Neuronal stem cell (in vitro differentiated cells): ENCODE measurements at places on chromosomes 2 and 18.

DNA sequence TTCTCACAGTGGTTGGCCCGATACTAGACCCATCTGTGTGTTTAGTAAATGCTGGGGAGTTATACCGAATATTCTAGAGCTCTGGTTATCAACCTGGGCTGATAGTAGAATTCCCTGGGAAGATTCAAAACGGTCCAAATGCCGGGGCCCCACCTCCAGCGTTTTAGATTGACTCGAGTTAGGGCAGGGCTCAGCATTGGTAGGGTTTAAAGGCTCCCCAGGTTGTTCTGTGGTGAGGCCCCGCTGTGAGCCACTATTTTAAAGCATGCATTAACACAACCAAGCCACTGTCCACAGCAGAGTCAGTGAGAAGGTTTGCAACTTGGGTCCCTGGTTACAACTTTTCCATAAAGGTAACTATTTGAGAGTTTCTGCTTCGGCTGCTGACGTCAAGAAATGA is 73.6 kb downstream of the DYSF start:
- H3K4me1 ChIP-seq: no peaks in the 10 kb centered on the region
- no peak overlapping the region for H3K27ac ChIP-seq
- DNase-seq: no peak
- H3K27me3 ChIP-seq: no peaks in the 10 kb centered on the region

DNA sequence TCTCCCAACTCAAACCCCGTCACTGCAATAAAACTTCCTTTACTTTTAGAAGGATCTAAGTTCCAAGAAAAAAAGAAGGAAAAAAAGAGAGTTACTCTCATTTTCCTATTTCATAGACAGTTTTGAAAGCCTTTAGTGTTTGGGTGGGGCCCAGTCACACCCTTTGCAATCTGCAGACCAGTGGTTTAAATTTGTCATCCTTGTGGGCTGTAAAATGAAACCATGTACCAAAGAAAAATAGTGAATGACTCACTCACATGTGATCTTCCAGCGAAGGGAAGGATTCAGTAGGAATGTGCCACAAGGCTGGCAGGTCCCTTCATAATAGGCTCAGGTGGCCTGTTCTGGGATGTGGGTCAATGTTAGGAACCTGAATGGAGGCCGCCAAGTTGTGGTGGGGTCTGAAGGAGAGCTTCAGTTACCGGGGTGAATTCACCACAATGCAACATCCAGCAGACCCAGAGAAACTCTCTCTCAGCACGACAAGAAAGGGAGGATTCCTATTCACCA is 28.3 kb downstream of the ANXA4 start:
- no peak overlapping the region for H3K27ac ChIP-seq
- DNase-seq: no peak
- no peak overlapping the region for H3K4me3 ChIP-seq

GRCh38 chr2:221381928-221382488 is 190.1 kb downstream of the EPHA4 start:
- H3K27me3 ChIP-seq: peaks cover 3% of the 10 kb centered on the region
- DNase-seq: no peak
- no peak overlapping the region for H3K27ac ChIP-seq
- H3K4me1 ChIP-seq: no peaks in the 10 kb centered on the region

- no peaks in the 10 kb centered on the region for H3K27me3 ChIP-seq
- no peak for DNase-seq
- H3K27ac ChIP-seq: no peak overlapping the region
- H3K4me3 ChIP-seq: no peak overlapping the region
Observed at GRCh38 chr2:203739351-203739750, 32.9 kb downstream of the CD28 start.

- DNase-seq: peak; percentile 46
- peaks cover 17% of the 10 kb centered on the region for H3K36me3 ChIP-seq
- H3K4me3 ChIP-seq: peak within 1 kb of the TSS; percentile 66
- peaks cover 11% of the 10 kb centered on the region for H3K4me1 ChIP-seq
- no peak within 1 kb of the TSS for H3K27ac ChIP-seq
- no peaks in the 10 kb centered on the region for H3K27me3 ChIP-seq
Observed at GRCh38 chr2:74379851-74380789, at the start of gene DCTN1. Gene DCTN1, minus strand, starts transcription at chr2:74380311. Its CDS starts 274 bp downstream, at chr2:74380037.

GRCh38 chr18:80223581-80224148 is 23.6 kb downstream of the PARD6G start:
- no peaks in the 10 kb centered on the region for H3K27me3 ChIP-seq
- H3K27ac ChIP-seq: no peak overlapping the region
- H3K36me3 ChIP-seq: no peaks in the 10 kb centered on the region
- H3K4me1 ChIP-seq: peaks cover 6% of the 10 kb centered on the region

DNA sequence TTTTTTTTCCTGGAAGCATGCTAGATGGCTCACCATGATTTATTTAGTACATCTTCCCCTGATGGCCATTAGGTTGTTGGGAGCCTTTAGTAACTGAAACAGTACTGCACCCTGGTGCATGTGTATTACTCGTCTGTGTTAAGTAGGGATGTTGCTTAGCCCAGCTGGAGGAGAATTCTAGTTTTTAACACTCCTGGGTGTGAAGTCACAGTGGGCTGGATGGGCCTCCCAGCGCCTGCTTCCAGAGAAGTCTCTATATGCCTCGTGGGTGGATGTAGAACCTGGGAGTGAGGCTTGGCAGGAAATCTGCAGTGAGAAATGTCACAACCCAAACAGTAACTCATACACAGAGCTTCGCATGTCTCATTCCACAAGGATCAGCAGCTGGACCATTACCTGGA is 28.9 kb upstream of the NT5DC4 start:
- DNase-seq: no peak
- no peak overlapping the region for H3K4me3 ChIP-seq
- peaks cover 4% of the 10 kb centered on the region for H3K4me1 ChIP-seq
- no peak overlapping the region for H3K27ac ChIP-seq
- no peaks in the 10 kb centered on the region for H3K36me3 ChIP-seq

GRCh38 chr18:53152476-53152875 is 812.5 kb downstream of the DCC start:
- peaks cover 16% of the 10 kb centered on the region for H3K4me1 ChIP-seq
- peaks cover 1% of the 10 kb centered on the region for H3K36me3 ChIP-seq
- H3K4me3 ChIP-seq: no peak overlapping the region
- no peak overlapping the region for H3K27ac ChIP-seq
- DNase-seq: peak; percentile 8

GRCh38 chr2:860259-860855 is 90.3 kb upstream of the SNTG2 start:
- H3K27me3 ChIP-seq: peaks cover 7% of the 10 kb centered on the region
- DNase-seq: no peak
- peaks cover 2% of the 10 kb centered on the region for H3K4me1 ChIP-seq
- H3K36me3 ChIP-seq: no peaks in the 10 kb centered on the region
- H3K27ac ChIP-seq: no peak overlapping the region
- H3K4me3 ChIP-seq: no peak overlapping the region

DNA sequence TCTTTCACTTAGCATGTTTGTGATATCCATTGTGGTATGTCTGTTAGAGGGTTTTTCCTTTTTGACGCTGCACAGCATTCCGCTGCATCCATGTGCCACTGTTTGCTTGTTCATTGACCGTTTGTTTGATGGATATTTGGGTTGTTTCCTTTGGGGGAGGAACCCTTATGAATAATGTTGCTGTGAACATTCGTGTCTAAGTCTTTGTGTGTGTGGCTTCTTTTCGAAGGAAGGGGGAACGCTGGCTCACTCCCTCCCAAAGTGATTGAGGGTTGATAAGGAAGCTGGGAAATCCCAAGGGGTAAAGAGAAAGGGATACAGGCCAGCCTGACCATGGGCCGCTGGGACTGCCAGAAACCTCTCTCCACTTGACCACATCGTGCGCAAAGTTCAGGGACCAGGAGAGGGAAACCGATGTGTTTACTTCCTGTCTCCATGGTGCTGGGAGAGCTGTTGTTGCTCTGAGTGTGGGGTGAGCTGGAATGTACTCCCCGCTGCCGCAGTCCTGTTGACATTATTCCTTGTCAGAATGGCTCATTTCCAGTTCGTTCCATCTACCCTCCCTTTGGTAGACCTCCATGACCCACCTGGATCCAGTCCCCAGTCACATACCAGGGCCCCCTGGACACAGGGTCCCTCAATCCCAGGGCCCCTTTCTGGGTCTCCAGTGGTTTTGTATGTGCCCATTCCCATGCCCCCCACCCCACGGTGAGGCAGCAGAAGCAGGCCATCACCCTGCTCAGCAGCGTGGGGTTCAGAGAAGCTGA is 39.6 kb downstream of the HS1BP3 start:
- H3K27me3 ChIP-seq: no peaks in the 10 kb centered on the region
- H3K4me3 ChIP-seq: no peak overlapping the region
- no peak overlapping the region for H3K27ac ChIP-seq
- DNase-seq: no peak

GRCh38 chr2:128357506-128358370 is 39.1 kb upstream of the HS6ST1 start:
- H3K4me1 ChIP-seq: peaks cover 11% of the 10 kb centered on the region
- no peaks in the 10 kb centered on the region for H3K27me3 ChIP-seq
- no peak overlapping the region for H3K27ac ChIP-seq
- DNase-seq: no peak
